ENCODE measurements at places on chromosomes 4 and X.

GRCh38 chr4:143380629-143381028 lies 44.0 kb downstream of the GAB1 start:
- no peak for DNase-seq

DNA sequence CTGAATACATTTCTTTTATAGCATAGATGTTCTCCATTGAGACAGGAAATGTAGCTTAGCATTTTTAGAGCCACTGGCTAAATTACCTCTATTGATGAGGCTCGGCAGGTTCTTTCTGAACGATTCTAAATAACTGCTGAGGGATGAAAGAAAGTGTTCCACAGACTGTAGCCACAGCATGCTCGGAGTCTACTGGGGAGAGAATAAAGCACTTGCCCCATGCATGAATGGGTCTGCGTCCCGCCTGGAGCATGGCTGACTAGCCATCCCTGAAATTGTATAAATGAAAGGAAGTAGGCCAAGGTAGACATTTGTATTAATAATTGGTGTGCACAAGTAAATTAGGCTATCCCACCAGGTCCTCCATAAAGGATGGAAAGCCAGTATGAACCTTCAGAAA lies 269.8 kb downstream of the COL25A1 start:
- DNase-seq = no peak

DNA sequence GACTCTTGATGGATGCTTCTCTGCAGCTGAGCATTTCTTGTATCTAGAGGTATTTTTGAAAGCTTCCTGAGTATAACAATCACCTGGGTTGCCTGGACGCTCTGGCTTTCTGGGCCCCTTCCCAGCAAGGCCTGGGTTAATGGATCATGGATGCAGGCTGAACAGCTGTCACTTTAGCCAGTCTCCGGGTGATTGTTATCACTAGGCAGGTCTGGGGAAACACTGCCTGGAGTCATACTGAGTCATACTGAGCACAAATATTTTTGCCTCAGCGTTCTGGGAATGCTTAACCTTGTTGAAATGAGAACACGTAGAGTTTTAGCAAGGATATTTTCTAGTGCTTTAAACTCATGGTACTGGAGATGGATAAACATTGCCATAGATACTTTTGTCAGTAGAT lies 102.6 kb downstream of the PHEX start:
- no peak for DNase-seq

DNA sequence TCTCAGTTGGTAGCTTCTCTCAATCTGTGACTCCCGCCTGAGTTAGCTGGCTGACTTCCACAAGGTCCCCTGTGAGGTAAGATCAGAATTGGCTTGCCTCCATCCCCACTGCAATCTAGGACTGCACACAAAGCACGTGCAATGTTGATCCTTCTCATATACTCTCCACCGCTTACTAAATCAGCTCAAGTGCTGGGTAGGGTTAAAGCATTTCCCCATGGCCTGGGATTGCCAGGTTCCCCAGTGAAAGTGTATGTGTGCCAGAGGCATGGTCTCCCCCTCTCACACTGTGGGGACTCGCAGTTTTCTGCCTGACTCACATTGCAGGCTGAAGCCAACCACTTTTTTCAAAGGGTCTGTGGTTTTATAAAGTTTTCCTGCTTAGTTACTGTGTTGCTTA lies 886.9 kb downstream of the FAM133A start:
- DNase-seq = no peak

GRCh38 chr4:26717332-26717731 lies 133.4 kb downstream of the TBC1D19 start:
- DNase-seq = no peak

DNA sequence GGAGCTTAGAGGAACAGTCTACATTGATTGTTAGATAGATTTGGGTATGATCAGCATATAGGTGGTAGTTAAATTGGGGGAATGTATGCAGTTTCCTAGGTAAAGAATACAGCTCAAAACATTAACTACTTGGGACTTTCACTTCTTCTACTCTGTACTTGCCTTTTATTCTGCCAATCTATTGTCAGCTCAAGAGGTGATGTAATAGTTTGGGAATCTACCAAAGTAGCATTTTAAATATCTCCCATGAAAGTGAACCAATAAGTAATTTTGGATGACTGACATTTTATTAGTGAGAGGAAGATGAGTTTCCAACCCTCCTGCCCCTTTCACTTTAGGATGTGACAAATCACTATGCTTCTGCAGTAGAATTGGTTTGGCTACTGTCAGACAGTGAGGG lies 43.4 kb downstream of the NUDT6 start:
- DNase-seq = no peak

DNA sequence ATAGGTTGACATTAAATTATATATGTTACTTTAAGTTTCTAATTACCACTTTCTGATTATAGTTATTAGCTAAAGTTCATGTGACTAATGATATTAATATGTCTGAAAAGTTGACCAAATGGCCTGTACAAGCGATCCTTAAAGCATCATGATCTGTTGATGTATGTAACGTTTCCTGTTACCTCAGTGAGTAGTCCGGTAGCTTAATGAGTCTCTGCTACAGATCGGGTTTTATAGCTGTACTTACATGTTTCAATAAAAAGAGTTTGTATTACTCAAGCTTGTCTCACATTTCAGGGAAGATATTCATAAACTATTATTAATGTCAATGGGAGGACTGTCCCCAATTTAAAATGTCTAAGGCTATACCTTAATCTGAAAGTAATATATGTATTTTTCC lies 246.3 kb downstream of the PPP3CA start:
- DNase-seq = no peak

DNA sequence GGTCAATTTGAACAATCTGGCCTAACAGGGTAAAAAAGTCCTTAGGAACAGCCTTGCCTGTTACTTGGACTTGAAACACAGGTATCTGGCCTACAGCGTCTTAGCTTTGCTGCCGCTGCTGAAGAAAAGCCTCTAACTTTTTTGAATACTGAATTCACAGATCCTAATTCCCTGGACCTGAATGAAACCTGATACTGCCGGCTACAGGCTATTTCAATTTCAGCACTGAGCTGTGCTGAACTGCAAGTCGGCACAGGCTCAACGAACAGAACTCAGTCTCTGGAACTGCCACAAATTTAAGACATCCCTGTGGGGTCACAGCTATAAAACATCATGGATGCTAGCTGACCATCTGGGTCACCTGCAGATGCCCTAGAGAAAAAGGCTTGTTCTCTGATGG lies 7.2 kb downstream of the NR0B1 start:
- no peak for DNase-seq

DNA sequence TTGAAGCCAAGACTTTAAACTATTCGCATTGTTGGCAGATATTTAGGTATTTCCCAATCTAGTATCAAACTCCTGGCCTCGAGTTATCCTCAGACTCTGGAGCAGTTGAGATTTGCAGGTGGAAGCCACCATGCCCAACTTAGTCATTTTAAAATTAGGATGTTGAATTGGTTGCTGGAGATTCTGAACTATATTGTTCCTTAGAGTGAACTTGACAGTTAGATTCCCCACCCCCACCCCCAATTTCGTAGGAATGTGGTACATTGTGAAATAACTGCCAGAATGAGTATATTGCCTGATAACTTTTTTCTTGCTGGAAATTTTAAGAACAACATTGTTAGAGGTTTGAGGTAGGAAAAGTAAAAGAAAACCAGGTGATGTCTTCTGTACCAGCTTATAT lies 2.3 kb downstream of the NOCT start:
- DNase-seq = no peak

DNA sequence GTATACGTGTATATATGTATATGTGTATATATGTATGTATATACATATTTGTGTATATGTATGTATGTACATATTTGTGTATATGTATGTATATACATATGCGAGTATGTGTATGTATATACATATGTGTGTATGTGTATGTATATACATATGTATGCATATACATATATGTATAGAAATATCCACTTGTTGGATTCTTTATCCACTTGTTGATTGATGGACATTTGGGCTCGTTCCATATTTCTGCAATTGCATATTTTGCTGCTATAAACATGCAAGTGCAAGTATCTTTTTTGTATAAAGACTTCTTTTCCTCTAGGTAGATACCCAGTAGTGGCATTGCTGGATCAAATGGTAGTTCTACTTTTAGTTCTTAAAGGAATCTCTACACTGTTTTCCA lies 25.5 kb upstream of the NHSL2 start:
- no peak for DNase-seq

DNA sequence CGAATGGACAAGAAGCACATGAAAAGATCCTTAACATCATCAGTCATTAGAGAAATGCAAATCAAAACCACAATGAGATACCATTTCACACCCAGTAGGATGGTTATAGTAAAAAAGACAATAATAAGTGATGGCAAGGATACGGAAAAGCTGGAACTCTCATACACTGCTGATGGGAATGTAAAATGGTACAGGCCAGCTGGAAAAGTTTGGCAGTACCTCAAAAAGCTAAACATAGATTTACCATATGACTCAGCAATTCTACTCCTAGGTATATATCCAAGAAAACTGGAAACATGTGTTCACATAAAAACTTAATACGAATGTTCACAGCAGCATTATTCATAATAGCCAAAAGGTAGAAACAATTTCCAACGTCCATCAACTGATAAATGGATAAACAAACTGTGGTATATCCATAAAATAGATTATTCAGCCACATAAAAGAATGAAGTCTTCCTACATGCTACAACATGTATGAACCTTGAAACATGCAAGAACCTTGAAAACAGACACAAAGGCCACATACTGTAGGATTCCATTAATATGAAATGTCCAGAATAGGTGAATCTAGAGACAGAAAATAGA lies 11.9 kb downstream of the RPS6KA3 start:
- DNase-seq = no peak

DNA sequence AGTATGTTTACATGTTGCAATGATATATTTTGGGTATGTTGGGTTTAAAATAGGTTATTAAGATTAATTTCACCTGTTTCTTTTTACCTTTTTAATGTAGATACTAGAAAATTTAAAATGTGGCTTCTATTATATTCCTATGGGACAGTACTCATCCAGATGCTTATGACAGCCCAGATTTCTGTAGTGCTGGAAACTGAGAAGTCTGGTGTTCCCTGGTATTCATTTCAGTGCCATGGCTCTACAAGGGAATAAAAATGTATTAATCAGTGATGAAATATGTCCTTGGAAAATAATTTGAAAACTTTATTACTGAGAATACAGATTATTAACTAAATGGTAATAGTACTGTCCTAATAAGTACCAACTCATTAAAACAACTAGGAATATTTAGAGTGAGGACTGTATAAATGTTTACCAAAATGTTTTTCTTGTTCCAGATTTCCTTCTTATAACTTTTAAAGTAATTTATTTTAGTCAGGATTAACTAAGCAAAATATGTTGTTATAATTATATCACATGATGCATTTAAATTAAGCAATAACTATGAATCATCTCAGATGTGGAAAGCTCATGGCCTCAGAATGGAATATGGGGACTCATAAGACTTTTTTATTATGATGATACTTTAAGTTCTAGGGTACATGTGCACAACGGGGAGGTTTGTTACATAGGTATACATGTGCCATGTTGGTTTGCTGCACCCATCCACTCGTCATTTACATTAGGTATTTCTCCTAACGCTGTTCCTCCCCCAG lies 25.3 kb downstream of the ARHGAP24 start:
- no peak for DNase-seq

GRCh38 chr4:28073860-28074555 lies 1213.4 kb downstream of the STIM2 start:
- no peak for DNase-seq

All from effector CD8-positive, alpha-beta T cell (primary cell).